Mammary epithelial cell (primary cell): ENCODE measurements at places on chromosomes 5 and 9.
A peak's percentile ranks its signal among the peaks of the same experiment; 100 is the strongest.

DNA sequence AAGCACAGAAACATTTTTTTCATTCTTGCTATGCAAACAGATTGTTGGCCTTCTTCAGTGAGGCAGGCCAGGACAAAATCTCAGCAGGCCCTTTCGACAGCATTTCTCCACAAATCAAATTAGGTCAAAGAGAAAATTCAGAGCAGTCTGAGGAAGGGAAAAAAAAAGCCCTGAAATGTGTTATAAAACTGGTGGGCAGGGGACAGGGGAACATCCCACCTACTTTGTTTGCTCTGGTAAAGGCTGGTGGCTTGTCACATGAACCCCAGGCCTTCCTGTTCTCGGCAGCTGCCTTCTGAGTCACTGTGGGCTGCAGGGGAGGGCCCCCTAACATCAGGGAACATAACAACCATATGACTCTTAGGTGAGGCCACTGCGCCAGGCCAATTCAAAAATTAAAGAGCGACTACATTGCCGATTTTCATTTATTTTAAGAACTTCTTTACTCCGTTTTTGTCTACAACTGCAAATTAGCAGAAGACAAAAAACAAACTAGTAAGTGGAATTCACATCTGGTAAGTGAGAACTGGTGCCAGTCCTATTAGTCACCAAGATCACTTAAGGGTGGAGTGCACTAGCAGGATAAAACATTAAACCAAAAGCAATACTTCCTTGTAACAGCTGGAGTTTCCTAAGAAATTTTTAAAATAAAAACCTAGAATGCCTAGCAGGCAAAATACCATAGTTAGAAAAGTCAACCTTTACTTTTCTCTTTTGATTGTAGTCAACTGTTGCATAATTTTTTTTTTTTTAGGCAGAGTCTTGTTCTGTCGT lies 46.2 kb upstream of the DENND4C start:
- DNase-seq = peak; percentile 75

DNA sequence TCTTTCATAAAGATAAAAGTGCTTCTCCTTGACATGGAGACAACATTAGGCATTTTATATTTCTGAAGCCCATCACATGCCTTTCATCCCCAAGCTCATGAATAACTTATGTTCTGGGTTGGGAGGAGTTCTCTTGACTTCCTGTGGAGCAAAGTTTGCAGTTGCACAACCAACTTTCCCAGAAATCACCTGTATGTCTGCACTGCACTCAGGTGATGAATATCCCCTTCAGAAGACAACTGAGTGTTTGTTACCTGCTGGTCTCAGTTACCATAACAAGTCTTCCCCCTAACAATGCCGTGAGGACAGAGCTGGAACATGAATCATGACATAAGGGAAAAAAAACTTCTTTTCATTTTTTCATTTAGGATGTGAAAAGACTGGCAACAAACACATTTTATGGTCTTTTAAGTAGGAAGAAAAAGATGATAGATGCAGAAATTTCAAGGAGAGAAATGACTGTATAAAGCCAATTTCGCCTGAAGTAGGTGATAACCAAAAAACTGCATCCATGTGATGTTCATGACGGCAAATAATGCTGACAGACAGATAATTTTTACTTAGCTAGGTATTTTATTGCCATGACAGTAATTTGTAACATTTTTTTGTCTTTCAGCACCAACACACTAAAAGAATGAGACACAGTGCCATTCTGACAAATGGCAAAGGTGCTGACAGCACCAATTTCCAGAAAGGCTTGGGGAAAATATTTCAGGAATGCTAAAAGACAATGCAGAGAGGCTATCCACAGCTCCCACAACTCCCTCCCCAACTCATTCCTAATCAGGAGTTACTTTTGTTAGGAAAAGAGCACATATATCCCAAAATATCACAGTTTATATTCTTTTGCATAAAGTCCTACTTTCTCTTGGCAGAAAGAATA lies 656.3 kb downstream of the PRELID2 start:
- DNase-seq = peak; percentile 21

GRCh38 chr9:109182940-109183798 lies 16.1 kb upstream of the FRRS1L start:
- peak; percentile 60 for DNase-seq

DNA sequence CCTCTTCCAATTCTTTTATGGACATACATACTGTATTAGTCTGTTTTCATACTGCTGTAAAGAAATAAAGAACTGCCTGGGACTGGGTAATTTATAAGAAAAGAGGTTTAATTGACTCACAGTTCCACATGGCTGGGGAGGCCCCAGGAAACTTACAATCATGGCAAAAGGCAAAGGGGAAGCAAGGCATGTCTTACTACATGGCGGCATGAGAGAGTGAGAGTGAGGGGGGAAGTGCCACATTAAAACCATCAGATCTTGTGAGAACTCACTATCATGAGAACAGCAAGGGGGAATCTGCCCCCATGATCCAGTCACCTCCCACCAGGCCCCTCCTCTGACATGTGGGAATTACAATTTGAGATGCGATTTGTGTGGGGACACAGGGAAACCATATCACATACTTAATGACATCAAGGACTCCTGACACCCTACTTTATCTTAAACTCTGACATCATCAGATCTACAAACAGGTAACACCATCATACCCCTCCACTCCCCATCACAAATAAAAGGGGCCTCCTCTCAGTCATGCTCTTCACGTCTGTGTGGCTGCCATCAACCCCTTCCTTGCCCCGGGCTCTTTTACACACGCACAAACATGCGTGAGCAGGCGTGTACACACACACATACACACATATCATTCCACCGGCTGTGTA lies 9.7 kb downstream of the ANKRD33B start:
- DNase-seq = no peak

DNA sequence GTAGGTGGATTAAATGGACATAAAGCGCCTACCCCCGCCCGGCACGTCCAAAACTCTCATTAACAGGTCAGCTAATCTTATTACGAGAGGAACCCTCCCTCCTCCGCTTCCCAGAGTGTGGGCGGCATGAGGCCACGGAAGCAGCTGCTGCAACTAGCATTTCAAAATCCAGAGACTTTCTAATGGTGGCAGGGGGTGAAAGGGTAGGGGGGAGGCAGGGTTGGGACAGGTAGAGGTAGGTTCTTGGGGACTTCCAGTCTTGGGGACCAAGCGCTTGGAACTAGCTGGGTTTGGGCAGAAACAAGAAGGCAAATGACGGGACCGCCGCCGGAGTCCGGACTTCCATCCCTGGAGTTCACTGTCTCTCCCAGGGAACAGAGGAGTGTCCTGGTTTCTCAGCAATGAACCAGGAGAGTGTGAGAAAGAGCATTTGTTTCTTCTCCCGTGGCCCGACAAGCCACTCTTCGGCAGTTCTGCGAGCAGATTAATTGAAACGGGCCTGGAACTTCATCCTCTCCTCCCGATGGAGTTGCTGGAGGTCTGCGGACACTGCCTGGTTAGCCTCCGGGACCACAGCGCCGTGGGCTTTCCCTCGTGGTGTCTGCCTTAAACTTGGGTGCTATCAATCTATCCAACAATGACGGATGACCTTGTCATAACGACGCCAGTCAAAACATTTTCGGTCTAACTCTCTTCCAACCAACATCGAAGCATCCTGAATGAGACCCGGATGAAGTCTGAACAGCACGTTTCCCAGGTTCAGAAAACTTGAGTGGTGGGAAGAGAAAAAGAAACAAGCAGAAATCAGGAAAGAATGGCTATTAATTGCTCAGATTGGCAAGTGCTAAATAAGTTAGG lies 1.6 kb upstream of the PRDM6 start:
- DNase-seq = no peak

- DNase-seq = no peak
These were observed 171.4 kb downstream of the SGCD start for GRCh38 chr5:156498226-156498980.

DNA sequence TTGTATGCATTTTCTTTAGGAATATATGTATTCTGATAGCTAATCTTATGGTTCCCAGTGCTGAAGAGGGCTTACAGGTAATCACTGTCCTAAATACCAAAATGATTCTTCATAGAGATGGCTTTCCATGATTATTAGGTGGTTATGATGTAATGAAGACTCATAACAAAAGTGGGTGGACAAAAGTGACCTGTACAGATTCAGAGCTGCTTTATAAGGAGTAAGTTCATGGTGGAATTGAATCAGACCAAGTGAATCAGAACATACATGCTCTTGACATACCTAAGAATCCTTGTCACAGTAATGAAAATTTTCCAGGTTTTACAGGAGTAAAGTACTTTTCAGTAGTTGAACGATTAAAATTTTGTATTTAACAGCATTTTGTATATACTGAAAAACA lies 105.6 kb downstream of the NIPBL start:
- peak; percentile 87 for DNase-seq

- peak; percentile 5 for DNase-seq
These were observed 220.5 kb downstream of the SH3GL2 start for GRCh38 chr9:17799369-17799768.

- DNase-seq = no peak
These were observed 65.9 kb downstream of the PRKACG start for GRCh38 chr9:68947842-68948569.

DNA sequence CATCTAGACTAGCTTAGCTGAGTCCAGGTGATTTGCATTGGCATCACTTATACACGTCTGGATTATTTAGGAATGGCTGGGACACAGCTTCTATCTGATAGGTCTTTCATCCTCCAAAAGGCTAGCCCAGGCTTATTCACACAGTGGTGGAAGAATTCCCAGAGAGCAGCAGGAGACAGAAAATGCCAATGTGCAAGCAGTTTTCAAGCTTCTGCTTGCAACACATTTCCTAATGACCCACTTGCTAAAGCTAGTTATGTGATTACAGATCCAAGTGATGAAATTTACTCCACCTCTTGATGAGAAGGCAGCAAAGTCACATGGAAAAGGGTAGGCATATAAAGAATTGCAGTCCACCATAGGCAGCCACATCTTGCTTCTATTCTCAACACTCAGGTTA lies 44.2 kb upstream of the MAST4 start:
- peak; percentile 30 for DNase-seq

DNA sequence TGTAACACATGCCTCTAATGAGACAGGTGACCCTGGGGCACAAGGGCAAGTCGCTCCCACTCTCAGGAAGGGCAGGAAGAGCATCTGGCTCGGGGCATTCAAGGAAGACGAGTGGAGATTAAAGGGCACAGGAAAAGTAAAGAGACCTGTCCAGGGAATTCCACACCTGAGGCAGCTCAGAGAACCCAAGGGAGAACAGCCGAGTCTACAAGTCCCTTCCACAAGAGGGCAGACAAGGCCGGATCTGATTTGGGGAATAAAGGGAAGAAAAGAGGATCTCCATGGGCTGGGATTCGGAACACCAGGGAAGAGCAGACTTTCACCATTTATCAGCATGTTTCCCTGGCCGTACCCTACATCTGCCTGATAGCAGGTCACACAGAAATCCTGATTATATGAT lies 28.1 kb downstream of the GPX3 start:
- no peak for DNase-seq

DNA sequence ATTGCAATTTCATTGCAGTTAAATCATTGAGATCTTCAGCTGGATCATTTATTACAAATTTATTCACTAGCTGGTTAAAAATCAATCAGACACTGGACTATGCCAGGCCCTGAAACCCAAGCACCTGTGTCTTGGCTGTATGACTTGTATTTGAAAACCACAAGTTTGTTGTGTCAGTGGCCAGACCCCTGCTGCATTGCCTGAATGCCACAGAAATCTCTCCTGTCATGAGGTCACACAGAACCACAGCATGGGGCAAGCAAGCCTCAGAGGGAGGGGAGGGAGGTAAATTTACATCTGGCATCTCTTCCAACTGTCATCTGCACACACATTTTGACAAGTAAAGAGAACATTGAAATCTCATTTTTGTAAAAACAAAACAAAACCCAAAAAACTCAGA lies 90.0 kb downstream of the ARRDC3 start:
- no peak for DNase-seq

DNA sequence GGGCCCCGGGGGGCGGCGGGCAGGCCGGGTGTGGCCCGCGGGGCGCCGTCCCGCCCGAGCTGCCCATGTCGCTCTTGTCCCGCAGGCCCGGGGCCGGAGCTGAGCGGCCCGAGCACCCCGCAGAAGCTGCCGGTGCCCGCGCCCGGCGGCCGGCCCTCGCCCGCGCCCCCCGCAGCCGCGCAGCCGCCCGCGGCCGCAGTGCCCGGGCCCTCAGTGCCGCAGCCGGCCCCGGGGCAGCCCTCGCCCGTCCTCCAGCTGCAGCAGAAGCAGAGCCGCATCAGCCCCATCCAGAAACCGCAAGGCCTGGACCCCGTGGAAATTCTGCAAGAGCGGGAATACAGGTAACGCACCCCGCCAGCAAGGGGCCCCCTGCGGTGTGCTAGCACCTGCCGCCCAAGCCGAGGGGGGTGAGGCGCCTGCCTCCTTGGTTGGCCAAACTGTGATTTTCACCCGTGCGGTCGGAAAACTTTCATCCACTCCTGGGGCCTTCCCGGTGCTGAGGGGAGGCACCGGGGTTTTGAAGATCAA lies 32.1 kb downstream of the SMARCA2 start:
- DNase-seq = no peak

GRCh38 chr5:179729303-179729702 lies 3.3 kb upstream of the MAML1 start:
- DNase-seq = no peak

- no peak for DNase-seq
These were observed 93.6 kb downstream of the SH3TC2 start for GRCh38 chr5:148969291-148969690.

DNA sequence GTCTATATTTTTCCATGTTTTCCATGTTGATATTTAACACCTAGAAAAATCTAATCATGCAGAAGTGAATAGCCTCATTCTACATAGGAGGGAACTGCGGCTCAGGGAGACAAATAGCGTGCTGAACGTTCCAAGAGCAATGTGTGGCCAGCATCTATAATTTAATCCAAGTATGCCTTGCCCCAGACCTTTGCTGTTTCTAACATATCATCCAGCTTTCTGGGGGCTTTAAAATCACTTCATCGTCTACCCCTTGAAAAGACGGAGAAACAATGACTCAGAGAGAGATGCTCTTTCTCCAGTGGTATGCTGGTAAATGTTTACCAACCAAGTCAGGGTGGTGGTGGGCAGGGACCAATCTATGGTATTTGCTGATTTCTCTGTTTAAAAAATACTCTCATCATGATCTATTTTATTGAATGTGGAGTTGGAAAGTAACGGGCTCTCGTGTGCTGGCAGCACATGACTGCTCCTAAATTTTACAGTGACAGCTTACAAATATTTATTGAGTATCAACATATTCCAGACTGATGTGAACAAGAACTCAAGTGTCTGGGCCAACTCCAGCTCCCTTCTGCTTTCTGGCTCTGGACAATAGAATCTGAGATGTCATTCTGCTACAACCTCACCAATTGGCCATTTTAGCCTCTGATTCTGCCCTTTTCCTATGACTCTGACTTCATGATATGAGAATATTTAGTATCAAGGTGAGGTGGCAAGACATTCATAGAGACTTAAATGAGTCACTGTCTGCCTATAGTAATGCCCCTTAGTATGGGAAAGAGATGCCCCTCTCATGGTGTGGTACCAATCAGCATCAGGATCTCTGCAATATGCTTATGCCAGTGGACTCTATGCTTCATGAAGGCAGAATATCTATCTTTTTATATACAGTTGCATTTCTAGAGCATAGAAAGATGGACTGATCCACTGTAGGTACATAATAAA lies 407.4 kb upstream of the TNC start:
- DNase-seq = peak; percentile 12

GRCh38 chr5:172484664-172485063 lies 30.3 kb upstream of the SH3PXD2B start:
- DNase-seq = no peak
